Hematopoietic multipotent progenitor cell treated with erythropoietin and hydrocortisone succinate and interleukin-3 and kit ligand, for 8 days (in vitro differentiated cells): ENCODE measurements at places on chromosomes 3 and 15.

GRCh38 chr15:94294556-94294955, 63.2 kb downstream of the MCTP2 start:
- DNase-seq: peak; percentile 25

DNA sequence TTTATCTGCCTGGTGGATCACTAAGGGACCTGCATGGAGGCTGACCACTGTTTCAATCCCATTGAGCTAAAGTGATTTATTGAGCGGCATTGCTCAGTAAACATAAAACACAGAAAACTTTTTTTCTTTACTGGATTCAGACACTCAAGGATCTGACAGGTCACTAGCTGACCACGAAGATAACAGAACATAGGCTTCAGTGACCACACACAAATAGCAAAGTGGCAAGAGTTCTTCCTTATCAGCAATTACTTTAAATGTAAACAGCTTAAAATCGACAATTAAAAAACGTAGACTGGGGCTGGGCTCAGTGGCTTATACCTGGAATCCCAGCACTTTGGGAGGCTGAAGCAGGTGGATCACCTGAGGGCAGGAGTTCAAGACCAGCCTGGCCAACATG, 48.7 kb downstream of the STAG1 start:
- DNase-seq: peak; percentile 25

GRCh38 chr3:140635276-140635675, 42.6 kb upstream of the TRIM42 start:
- no peak for DNase-seq

- DNase-seq: no peak
Measured at GRCh38 chr15:71397377-71397776, 282.1 kb downstream of the THSD4 start.

DNA sequence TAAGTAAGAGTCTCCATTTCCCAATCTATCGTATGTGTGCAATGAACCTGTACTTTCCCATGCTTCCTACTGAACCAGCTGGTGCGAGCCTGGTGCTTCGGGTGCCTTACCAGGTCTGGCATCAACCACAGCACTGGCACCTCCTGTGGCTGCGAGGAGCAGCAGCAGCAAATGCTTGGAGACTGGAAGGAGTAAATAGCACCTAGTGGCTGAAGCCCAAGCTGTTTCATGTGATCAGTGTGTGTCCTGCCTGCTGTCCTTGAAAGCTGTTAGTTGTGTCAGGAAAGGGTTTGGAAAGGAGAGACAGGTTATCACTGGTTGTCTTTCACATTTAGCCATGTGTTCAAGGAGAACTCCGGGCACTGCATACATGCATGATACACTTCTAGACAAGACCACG, 31.8 kb downstream of the PCOLCE2 start:
- DNase-seq: peak; percentile 43

- DNase-seq: no peak
Measured at GRCh38 chr3:179234199-179234598, 16.7 kb downstream of the KCNMB3 start.

- peak; percentile 63 for DNase-seq
Measured at GRCh38 chr3:159843840-159844730, 144.6 kb upstream of the IL12A start.

GRCh38 chr3:73508330-73508954, 116.3 kb downstream of the PDZRN3 start:
- DNase-seq: peak; percentile 55

DNA sequence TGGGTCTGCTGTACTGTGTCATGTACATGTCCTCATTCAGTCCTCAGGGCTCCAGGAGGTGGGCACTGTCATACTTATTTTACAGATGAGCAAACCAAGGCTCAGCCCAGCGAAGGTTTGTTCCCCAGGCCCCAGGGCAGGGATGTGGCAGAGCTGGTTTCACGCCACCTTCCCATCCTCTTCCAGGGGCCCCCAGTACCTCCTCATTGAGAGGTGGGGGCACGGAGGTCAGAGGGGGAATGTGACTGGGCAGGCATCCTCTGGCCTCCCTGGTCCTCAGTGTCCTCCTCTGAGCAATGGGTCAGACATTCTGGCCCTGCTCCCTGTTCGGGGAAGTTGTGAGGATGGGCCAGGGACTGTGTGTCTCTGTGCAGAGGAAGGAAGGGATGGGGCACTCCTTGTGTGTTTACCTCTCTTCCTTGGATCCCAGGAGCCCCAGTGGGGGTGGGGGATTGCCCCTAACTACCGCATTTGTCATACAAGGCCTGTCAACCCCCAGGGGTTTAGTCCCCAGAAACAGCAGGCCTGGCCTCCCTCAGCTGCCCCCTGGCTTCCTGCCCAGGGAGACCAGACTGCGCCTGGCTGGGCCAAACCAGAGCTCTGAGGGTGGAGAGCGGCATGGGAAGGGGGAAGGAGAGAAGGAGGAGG, 65.9 kb upstream of the LCTL start:
- DNase-seq: no peak

GRCh38 chr3:143277531-143277930, 158.0 kb downstream of the CHST2 start:
- DNase-seq: no peak
